Activated CD4-positive, alpha-beta T cell treated with anti-CD3 and anti-CD28 coated beads, Interleukin-2, amount 10 ng/mL, durations not matched to agents 7 days and 5 days (primary cell): ENCODE measurements at places on chromosomes 13 and 19.
A peak's percentile ranks its signal among the peaks of the same experiment; 100 is the strongest.

DNA sequence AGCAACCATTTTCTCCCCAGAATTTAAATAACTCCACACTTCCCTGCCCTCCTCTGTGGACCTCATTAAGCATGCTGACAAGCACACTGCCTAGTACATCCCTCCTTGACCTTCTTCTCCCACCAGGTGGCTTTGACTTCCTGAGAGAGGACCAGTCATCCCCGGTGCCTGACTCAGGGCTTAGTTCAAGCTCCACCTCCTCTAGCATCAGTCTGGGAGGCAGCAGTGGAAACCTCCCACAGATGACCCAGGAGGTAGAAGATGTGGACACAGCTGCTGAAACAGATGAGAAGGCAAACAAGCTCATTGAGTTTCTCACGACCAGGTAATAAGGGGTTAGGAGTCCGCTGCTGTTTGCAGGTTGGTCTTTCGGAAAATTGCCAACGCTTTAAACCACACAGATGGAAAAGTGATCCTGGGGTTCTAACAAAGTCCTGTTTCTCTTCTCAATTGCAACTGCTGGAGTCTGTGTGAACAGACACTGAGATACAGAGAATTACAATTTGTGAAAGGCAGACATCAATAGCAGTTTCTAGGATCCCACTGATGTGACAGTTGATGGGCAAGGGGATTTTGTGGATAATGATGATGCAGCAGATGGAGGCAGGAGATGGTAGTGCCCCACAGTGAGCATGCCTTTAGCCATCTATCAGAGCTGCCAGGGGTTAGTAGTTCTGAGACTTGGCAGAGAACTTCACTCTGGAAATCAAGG, 86.7 kb downstream of the ZAR1L start:
- DNase-seq, result no peak

DNA sequence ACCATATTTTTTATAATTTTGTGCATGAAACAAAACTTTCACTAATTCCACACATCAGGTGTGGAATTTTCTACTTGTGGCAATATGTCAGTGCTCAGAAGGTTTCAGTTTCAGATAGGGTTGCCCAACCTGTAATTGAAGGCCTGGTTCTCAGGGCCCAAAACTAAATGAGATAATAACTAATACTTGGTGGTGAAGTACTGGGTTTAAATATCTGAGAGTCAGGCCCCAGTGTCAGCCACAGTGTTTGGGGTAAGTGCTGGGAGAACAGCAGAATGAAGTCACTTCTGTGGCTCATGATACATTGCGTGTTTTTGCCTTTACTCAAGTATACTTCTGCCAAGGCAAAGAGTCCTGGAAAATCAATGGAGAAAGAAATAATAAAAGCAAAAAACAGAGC, 5.6 kb downstream of the SAFB start:
- no peak for DNase-seq

DNA sequence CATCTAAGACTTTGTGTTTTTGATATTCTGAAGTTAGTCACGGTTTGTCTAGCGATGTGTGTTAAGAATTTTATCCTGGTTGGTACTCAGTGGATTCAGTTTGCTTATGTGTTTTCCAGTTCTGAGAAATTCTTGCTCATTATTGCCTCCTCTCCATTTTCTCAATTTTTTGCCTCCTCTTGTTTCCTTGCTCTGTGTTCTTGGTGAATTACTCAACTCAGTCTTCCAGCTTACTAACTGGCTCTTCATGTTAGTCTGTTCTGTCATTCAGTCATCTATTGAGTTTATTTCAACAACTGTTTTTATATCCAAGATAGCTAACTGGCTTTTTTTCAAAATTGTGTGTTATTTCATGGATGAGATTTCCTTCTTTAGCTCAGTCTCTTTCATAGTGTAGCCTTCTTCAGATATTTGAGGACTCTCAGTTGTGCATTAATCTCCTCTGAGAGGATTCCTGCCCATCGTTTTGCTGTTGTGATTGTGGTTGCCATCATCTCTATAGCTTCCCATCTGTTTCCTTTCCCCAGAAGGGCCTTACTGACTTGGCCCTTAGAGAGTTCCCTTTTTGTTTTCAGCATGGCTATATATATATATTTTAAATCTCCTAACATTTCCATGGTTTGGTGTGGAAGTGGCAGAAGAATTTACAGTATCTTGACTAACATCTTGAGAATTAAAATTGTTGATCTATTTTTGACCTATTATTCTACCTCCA, 6.2 kb downstream of the SETDB2 start:
- no peak for DNase-seq

- DNase-seq, result no peak
These were observed 1629.4 kb downstream of the PCDH9 start for GRCh38 chr13:65600702-65601101.

DNA sequence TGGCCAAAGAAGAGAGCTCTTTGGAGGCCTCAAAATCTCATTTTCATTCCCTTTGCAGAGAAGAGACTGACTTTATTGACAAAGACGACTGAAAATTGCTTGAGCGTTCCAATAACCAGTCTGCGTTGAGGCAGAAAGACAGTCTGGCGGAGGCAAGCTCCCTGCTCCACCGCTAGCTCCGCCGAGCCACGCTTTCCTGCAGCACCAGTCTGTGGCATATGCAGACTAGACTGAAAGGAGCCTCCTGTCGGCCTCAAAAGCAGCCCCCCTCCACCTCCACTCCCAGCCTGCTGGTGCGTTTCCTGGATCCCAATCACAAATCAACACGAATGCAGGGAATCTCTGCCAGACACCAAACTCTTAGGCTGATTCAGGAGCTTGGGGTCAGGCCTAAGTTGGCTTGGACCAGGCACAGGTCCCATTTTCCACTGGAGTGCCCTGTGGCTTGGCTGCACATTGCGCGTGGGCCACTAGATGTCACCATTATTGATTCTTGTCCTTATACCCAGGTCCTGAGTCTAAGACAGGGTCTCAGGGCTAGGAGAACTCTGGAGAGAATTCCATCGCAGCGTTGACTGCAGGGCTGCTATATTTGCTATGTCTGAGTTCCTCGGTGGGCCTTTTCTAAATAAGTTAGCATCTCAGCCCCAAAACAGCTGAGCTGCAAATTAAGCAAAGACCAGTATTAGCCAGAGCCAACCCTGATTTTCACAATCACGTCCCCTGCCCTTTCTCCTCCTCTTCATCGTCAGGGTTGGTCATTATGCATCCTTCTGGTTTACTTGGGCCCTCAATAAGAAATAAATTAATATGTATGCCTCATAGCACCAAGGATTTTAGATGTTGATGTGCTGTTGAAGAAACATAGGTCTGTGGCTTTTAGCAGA, 5.2 kb upstream of the ZNF507 start:
- peak; percentile 57 for DNase-seq

DNA sequence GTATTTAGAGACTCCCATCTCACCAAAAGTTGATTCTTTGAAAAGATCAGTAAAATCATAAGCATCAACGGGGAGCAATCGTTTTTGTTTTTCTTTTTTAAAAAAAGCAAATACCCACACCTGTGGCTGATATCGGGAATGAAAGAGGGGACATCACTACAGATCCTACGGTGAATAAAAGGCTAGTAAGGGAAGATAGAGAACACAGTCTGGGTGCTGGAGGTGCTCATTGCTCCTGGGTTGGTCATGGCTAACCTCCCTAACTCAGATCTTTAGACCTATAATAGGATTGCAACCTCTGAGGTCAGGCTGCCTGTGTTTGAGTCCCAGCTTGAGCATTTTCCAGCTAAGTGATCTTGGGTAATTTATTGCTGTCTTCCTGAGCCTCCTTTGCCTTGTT, 1.1 kb downstream of the EHD2 start:
- DNase-seq, result no peak

DNA sequence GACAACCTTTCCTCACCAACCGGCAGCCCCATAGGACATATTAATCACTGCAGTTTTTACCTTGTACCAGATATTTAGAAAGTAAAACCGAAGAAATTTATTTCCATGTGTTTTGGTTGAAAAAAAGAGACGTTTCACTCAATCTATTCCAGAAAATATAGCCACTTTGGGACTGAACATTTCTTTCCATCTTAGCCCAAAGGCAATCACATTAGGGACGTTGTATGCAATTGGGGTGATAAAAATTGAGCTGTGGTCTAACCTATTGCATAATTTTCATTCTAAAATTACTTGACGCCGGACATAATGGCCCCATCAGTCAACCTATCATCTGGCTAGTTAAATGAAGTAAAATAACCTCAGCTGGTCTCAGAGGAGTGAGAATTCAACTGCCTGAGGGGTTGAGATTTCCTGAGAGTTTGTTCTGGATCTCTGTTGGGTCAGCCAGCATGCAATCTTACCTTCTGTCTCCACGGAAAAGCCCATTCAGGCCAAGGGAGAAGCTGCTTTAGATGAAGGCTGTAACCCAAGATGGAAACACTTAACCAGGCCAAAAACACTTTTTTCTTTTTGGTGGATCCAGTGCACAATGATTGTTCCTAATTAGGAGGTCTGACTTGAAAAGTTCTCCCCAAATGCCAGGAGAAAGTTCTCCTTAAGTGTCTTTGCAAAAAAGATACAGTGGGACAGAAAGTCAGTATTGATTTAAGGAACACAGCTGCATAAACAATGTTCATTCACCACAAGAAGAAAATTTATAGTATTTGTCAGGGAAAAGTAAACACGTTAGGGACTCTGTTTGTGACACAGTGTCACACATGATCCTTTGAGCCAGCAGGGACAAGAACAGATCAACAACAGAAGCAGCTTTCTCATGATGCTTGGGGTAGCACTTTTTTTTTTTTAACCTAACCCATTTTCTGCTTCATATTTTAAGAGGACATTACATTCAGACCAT, 34.1 kb downstream of the DLEU7 start:
- no peak for DNase-seq

GRCh38 chr19:57239982-57240310, 486 bp upstream of the ZNF805 start:
- no peak for DNase-seq

GRCh38 chr19:6424195-6424938, at the start of gene KHSRP:
Gene KHSRP (minus strand): TSS chr19:6424811. CDS start chr19:6424701, 110 bp downstream.
- DNase-seq, result peak; percentile 30

- DNase-seq, result no peak
These were observed 21.5 kb upstream of the GPR18 start for GRCh38 chr13:99279637-99280036.

- DNase-seq, result no peak
These were observed 240.4 kb downstream of the KCNRG start for GRCh38 chr13:50255639-50256038.

- no peak for DNase-seq
These were observed 202.9 kb upstream of the KLHL1 start for GRCh38 chr13:70311191-70311590.

DNA sequence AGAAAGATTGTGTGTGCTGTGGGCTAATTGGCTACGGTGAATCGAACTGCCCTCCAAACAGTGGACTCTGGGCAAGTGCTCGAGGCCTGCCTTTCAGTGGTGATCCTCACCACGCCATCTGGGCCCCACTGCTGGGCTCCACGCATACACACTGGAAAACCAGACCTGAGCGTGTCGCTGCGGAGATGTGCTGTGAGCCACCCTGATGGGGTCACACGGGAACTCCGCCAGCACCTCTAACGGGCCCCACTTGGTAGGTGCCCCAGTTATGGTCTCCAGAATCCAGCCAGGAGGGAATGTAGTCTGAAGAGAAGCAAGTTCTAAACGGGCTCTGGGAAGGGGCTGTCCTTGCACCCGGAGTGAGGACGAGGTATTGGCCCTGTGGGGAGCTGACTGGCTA, 39.3 kb downstream of the C13orf46 start:
- DNase-seq, result no peak

GRCh38 chr13:26538363-26539317, 18.8 kb upstream of the WASF3 start:
- DNase-seq, result no peak

DNA sequence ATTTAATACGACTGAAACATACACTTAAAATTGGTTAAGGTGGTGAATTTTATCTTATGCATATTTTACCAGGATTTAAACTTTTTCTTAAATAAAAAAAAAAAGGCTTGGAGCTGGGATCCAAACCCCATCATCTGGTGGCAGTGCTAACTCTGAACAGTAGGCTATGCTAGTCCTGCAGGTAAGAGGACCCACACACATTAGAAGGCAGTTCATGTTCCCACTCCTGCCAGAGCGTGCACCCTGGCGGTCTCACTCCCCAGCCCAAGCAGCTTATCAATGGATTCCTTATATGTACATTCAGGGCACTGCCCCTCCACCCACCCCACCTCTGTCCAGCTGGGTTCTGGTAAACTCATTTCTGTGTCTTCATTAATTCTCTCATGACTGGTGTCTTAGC, 31.3 kb upstream of the CEBPA start:
- no peak for DNase-seq

GRCh38 chr13:75818968-75819225, 182.8 kb downstream of the LMO7 start:
- DNase-seq, result no peak

- no peak for DNase-seq
These were observed 6.5 kb upstream of the HSPH1 start for GRCh38 chr13:31168166-31168565.

DNA sequence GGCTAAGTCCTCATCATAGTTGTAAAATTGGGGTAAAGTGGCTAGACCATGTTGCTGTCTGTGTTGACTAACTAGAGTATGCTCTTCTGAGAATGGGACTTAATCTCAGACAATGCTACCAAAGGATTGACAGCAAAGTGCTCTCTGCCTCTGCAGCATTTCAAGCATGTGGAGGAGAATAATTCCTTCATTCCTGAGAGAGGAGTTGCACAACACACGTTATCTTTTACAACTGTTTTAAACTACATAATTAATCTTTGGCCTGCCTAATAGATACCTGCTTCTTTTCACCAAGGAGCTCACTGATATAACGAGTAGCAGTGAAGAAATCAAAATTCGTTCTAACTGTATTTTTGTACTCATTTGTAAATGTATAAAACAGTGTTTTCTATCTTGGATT, 2172.2 kb downstream of the PCDH9 start:
- no peak for DNase-seq

GRCh38 chr13:89279374-89279773, 1608.2 kb downstream of the SLITRK5 start:
- no peak for DNase-seq

DNA sequence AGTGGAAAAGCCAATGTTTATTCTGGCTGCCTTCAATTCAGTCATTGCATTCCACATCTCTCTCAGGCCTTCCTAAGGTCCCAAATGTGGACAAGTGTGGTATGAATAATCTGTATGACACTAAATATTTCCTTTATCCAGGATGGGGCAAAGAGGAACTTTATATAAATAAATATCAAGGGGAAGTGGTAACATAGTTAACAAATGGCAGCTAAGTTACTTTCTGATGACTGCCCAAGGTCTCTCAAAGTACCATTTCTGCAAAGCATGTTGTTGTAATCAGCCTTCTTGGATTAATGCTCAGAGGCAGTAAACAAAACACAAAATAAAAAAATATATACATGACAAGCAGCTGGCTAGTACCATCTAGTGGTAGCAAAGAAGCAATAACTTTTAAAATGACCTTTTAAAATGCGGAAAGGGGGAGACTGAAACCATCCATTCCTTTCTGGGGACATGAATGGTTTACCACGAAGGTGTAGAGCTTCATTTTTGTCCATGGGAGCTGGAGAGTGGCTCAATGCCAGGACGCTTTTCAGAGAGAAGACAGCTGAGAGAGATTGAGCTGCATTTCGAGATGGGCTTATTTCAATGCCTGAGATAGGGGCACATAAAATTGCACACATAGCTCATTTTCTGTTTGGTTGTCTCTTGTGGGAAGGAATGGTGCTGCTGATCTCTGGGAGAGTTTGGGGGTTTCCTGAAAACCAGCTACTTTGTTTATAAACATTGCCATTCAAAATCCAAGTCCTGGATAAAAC, 259.2 kb downstream of the RFC3 start:
- DNase-seq, result no peak

- DNase-seq, result no peak
These were observed 9.9 kb upstream of the POP4 start for GRCh38 chr19:29596080-29596727.

- DNase-seq, result peak; percentile 27
These were observed at the start of gene NOVA2 for GRCh38 chr19:45973553-45974338. Gene NOVA2 (minus strand): TSS chr19:45973865. CDS start chr19:45973351, 514 bp downstream.

- DNase-seq, result no peak
These were observed 128.7 kb downstream of the KLF12 start for GRCh38 chr13:74005320-74006157.
